ENCODE measurements at places on chromosomes 4 and X.

- DNase-seq: no peak
Measured at GRCh38 chrX:39480963-39481362, 616.8 kb downstream of the BCOR start.

DNA sequence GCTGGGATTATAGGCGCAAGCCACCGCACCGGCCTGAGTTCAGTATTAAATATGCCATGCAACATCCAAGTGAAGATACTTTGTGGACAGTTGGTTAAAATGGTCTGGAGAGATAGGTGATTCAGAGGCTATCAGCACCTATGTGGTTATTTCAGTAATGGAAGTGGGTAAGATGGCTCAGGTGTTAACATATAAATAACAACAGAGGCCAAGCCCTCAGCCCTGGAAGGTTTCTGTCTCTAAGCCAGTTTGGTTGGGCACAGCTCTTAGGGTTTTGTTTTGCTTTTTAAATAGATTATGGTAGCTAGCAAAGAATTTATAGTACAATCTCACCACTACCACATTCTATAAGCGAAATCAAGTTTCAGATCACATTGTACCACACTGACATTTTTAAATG lies 16.6 kb downstream of the FAM114A1 start:
- no peak for DNase-seq

GRCh38 chrX:16347968-16348670 lies 180.8 kb downstream of the MAGEB17 start:
- DNase-seq: no peak

DNA sequence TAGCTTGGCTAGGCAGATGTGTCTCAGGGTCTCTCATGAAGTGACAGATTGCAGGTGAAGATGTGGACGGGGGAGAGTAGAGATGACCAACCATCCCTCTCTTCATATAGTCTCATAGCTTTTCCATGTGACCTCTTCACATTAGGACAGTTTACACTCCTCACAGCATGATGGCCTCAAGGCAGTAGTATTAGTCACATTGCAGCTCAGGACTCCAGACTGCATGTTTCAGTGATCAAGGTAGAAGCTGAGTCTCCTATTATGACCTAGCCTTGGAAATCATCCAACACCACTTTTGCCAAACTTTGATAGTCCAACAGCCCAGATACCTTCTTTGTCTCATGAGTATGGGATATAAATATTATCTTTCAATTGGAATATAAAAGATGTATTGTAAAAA lies 147.7 kb downstream of the GASK1B start:
- DNase-seq: no peak
